ENCODE measurements at places on chromosomes 5 and 9.

GRCh38 chr9:123484130-123484529, 128.1 kb downstream of the CRB2 start:
- no peak for DNase-seq

DNA sequence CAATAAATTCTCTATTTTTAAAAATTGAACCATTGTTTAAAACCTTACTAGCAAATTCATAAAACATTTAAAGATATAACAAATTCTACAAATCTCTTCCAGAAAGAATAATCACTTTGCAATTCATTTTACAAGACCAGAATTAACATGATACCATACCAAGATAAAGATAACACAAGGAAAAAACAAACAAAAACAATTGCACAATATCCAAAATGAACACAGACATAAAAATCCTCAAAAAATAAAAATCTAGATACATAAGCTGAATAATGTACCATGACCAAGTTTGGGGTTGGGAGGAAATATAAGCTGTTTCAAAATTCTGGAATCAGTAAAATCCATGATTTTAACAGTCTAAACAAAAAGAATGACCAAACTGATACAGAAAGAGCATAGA, 11.1 kb downstream of the CCNG1 start:
- no peak for DNase-seq

DNA sequence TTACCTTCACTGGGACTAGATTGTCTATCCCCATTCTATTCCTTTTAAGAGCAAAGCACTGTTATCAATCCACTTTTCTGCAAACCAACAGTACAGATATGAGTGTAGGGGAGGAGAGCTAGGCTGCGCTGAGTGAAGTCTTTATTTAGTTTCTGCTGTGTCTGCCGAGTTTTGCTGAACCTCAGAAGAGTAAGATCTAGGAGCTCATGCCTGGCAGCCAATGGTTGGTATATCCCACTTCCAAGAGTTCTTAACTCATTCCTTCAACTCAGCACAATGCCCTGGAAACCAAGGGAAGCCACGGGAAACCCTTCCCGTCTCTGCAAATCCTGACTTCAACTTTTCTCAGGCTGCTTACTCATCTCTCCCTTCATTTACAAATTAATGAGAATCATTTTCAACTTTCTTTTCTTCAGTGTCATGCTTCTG, 58.0 kb upstream of the JAK2 start:
- no peak for DNase-seq

DNA sequence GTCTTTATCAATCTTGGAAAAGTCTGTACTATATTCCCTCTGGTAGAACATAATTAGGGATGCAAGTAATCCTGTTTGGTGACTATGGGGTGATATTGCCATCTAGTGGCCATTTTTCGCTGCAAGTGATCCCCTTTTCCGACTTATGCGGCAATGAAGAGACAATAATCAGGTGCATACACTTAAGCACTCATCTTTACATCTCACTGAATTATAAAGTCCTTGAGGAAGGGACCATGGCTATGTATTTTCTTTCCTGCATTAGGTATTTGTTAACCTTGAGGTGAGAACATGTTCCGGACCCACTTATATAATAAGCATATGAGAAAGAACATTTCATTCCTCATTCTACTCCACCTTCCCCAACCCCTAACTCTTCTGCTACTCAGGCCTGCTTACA, 19.6 kb upstream of the LIX1 start:
- peak; percentile 62 for DNase-seq

All from body of pancreas (tissue), 4 donors.